A549 (cell line): ENCODE measurements at places on chromosomes 12 and 14. TPM values are rescaled to one million over a fixed set of nuclear protein-coding genes. Genes with fewer than 3 reads are reported as not detected.

RIN3 gene
- 14.5 to 17.6 TPM (median 15.7 TPM) in 3 replicates for polyA plus RNA-seq

CHFR gene
- 19.2 to 21.2 TPM (median 20.9 TPM) in 3 replicates for polyA plus RNA-seq

DMAC2L gene
- 10.0 to 15.2 TPM (median 14.0 TPM) in 3 replicates for polyA plus RNA-seq

INHBC gene
- polyA plus RNA-seq, result not detected in 3 replicates

SINHCAF gene
- polyA plus RNA-seq, result 38.5 to 39.4 TPM (median 38.8 TPM) in 3 replicates

MIP gene
- polyA plus RNA-seq, result not detected in 3 replicates

DNA sequence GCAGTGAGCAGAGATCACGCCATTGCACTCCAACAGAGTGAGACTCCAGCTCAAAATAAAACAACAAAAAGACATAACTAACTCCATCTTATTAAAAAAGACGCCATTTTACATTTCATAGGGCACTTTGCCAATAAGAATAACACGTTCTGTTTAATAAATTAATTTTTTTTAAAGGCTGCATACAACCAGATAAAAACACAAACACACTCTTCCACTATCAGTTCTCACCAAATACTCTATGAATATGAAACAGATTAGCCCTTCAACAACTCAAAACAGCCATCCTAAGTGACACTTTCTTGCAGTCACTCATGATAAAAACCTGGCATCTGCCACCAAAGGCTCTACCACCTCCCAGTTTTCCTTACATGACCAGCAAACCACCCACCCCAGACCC, 16.1 kb downstream of the AICDA start:
- DNase-seq, result no peak

DNA sequence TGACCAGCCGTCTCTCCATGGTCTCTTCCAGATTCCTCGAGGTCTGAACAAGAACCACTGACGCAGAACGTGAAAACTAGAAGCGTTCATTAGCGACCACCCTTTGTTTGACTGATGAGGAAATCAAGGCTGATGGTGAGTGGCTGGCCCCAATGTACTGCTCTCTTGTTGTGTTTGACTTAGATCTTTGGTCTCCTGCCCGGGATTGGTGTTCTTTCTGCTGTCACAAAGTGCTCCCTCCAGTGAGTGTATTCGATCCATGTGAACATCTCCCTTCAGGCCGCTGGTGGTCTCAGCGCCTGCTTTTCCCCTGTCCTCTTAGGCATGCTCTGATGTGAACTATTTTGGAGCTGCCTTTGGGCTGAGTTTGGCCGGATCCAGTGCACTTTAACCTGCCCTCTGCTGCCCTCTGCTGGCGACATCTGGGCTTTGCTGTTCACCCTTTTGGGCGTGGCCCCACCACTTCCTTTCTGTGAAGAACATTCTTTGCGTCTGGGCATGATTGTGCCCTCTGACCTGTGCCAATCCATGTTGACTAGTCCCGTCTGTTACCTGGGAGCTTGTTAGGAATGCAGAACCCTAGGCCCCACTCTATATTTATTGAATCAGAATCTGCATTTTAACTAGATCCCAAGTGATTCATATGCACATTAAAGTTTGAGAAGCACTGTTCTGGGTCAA, 279.1 kb downstream of the TTC6 start:
- DNase-seq, result peak; percentile 59

DNA sequence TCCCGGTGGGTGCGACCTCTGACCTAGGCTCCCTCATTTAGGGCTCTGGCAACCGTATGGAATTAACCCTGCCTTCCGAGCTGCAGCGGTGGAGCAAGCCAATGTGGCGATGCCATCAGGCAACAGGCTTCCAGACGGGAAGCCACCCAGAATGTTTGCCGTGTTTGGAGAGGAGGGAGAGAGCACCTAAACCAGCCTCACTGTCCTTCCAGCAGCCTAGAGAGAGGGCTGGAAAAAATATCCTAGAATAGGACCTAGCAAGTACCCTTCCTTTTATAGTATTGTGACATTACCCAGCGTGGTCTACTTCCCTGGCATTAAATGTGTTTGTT, 287 bp upstream of the SLC2A13 start:
- no peak for DNase-seq

GRCh38 chr12:77725611-77726010, 105.1 kb upstream of the NAV3 start:
- no peak for DNase-seq

DNA sequence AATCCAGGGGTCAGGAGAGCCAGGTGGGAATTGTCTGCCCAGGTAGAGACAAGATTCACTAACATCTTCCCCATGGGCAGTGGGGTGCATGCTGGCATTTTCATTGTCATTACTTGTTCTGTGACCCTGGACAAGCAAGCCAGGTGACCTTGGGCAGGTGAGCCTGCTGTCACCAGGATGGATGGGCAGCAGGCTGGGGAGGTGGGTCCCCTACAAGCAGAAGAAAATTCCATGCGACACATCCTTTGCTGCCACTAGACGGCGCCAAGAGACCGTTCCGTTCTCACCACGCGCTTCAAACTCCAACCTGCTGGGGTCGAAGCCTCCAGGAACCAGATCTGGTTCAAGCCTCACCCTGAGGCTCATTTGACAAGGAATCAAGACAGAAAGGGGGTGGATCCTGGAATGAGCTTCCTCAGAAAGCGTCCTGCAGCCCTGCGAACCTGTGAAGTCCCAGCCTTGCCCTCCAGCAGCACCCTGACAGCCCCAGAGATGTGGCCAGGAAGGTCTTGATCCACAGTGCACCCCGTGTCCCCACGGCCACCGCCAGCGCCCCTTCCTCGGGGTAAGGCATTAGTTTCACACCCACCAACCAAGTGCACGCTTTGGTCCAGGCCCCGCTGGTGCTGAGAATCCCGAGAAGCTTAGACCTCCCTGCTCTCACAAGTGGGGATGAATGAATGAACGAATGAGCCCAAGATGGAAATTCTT, 3.2 kb upstream of the DYNC1H1 start:
- DNase-seq, result peak; percentile 77

DNA sequence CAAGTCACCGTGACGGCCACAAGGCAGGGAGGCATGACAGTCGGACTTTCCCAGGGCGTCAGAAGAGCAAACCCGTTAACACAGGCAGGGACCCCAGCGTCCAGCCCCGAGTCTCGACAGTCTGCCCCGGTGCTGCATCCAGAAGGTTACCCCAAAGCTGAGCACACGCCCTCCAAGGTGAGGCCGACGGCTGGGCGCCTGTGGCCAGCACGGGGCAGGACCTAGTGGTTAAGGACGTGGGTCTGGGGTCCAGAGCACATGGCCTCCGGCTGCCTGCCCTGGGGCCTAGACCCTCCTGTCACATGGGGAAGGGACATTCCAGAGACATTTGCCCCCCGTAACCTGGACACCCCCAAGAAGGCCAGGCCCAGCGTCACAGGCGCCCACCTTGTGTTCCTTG, 29.7 kb upstream of the BTBD6 start:
- DNase-seq, result no peak

GRCh38 chr14:101473045-101473729, 88.1 kb upstream of the DIO3 start:
- no peak for DNase-seq

GRCh38 chr14:61705017-61705416, 9.7 kb downstream of the HIF1A start:
- no peak for DNase-seq

DNA sequence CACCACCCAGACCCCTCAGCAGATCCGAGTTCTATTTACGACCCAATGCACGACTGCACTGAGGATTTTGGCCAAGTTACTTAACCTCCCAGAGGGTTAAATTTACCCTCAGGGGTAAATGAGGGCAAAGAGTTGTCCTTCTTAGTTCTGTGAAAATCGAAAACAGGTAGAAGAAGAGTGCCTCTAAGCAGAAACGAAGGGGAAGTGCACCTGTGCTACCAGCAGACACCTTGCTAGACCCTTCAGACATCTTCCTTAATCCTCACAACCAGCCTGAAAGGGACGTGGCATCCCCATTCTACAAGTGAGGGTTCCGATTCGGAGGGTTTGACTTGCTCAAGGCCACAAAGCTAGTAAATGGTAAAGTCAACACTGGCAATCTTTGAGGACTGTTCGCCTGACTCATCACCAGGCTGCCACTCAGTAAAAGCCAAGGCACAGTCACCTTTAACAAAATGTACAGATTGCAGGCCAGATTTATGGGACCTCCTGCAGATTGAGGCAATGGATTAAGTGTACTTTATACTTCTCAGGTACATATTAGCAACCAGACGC, 1.6 kb downstream of the GSG1 start:
- DNase-seq, result peak; percentile 64

DNA sequence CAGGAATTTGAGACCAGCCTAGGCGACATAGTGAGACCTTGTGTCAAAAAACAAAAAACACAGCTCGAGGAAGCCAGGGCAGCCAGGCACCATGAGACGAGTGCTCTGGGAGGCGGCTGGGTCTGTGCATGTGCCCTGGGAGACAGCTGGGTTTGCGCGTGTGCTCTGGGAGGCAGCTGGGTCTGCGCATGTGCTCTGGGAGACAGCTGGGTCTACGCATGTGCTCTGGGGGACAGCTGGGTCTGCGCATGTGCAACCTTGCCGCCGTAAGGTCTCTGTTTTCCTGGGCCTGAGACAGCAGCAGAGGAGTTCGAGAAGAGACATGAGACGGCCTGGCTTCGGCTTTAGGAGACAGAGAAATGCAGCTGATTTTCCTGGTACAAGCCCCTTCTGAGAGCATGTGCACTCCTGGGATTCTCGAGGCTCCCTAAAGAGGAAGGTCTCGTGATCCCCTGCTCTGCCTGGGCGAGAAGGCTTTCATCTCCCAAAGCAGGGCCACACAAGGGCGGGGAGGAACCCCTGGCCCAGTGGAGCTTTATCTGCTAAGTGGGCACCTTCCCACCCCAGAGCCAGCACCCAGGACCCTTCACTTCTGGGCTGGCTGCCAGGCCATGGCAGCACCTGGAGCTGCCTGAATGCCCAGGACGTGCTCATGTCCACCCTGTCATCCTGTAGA, 3.5 kb upstream of the BDKRB1 start:
- DNase-seq, result no peak

GRCh38 chr12:132194056-132194455, 49.8 kb downstream of the NOC4L start:
- DNase-seq, result peak; percentile 66

DNA sequence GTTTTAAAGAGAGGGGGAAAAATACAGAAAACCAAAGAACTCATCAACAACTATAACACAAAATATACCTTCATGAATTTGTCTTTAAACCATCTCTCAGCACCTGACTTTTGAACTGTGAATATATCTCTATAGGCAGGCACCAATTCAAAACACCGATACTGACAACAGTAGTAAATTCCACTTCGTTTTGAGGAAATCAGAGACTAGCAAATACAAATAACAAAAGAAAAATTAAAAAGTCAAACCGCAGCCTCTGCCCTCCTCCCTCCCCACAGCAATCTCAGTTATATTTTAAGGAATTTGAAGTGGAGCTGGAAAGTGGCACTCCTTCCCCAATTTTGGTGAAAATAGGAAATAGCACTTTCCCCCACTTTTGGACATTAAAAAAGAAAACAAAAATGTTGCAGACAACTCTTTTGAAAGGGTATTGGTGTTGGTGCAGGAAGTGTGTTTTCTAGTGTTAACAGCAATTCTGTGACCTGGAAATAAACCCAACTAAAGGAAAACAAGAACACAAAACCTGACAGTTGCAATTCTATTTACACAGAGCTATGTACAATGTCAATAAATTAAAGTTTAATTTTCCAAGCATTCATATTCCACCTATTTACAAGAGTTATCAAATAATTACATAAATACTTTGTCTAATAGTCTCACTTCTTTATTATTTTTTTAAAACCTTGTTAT, 13.5 kb downstream of the TBX3 start:
- no peak for DNase-seq

GRCh38 chr14:70807898-70808415, 1.4 kb downstream of the MAP3K9 start:
- peak; percentile 68 for DNase-seq

DNA sequence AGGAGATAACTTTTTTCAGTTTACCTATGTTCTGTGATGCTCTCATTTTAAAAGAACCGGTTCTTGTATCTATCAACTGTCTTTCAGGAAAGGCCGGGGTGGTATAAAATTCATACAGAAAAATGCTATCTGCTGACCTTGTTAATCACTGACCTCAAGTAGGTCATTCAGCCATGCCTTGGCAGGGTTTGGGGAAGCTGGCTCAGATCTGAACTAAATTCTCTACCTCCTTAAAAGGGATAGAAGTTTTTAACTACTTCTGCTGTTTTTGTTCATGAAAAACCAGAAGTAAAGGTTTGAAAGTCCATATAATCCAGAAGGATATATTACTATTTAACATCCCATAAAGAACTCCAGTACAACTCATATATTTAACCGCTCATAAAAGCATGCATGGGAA, 10.1 kb downstream of the MYRFL start:
- no peak for DNase-seq

GRCh38 chr14:78345131-78345744, 175.1 kb downstream of the NRXN3 start:
- no peak for DNase-seq

- DNase-seq, result no peak
Observed at GRCh38 chr12:94235848-94236247, 87.5 kb downstream of the PLXNC1 start.

DNA sequence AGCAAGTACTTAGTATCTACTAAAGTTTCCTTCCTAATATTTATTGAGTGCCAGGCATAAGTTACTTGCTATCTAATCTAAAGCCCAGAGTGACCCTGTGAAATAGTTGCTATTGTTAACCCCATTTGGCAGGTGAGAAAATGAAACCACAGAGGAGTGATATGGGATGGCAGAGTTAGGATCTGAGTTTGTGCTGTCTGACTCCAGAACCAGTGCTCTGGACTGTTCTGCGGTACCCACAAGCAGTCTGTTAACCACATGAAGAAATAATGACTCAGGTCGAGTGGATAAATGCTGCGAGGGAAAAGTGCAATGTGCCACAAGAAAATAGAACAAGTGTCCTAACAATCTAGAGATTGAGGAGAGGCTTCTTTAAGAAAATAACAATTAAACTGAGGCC, 60.7 kb upstream of the GZMB start:
- no peak for DNase-seq

GRCh38 chr12:100672075-100672592, 98.7 kb downstream of the GAS2L3 start:
- peak; percentile 21 for DNase-seq

DNA sequence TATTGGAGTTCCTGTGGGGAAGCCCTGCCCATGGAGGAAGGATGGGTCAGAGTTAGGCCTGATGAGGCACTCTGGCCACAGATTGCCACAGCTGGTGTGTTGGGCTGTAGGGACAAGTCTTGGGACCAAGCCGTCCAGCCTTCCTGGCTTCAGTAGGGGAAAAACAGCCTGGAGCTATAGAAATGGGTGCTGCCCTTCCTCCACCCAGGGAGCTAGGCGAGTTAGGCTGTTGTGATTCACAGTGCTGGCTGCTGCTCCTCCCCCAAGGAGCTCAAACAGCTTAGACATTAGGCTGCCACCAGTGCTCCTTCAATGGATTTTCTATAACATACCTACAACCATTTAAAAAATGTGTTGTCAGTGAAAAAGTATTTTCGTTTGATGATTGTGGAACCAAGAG, 274.3 kb downstream of the RPL10L start:
- DNase-seq, result no peak
